ENCODE measurements at places on chromosomes 5 and 9.

DNA sequence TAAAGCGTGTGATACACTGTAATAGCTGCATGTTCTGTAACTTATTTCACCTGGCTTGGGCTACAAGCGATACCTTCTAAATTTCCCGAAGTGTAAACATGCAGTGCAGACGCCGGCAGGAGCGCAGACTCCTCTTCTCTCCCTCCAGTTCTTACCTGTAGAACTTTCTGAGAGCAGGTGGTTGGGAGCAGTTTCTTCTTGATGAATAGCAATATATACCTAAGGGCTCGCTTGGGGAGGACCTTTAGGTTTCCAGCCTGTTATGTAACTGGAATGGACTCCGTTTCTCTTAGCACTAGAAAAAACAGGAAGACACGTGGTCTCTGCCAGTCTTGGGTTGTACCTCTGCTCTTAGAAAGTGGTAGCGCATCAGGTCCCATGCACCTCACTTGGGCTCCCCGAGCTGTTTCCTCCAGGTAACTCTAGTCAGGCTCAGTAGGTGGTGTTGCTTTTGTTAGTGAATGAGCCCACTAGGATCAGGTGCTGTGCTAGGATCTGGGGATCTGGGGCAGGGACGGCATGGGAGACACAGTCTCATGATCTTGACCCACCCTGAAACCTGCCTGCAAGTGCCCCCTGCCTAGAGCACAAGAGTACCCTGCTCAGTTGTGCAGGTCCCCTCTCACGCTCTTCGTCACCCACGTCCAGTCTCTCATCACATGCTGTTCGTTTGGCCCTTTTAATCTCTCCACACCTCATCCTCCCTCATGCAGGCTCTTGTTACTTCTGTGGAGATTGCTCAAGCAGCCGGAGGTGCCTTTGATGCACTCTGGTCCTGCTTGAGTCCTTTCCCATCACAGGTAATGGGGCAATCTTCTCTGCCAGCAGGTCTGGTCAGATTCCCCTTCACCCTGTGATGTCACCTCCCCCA, 2.8 kb downstream of the TENT4A start:
- no peaks in the 10 kb centered on the region for H3K36me3 ChIP-seq
- H3K4me3 ChIP-seq: peak overlapping the region; percentile 75
- no peak for DNase-seq

DNA sequence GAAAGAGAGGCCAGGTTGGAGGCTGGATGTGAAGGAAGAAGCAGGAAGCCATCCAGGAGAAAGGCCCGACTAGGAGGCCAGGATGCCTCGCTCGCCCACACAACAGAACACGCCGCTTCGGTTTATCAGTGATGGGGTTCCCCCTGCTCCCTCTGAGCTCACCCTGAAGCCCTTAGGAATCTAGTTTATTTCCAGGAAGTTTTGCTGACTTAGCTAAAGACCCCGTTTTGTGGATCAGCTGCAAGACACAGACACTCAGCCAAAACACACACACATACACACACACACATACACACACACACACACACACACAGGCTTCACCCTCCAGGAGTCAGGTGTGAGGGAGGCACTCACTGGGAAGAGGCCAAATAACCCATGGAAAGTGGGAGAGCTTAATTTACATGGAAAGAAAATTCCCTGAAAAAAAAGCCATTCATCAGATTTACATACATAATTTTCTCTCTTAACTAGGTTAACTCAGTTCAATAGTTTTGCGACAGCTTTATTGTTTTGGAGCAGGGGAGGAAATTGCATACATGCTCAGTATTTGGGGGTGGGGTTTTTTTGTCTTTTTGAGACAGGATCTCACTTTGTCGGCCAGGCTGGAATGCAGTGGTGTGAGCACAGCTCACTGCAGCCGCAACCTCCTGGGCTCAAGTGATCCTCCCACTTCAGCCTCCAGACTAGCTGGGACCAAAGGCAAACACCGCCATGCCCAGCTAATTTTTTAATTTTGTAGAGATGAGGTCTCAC, 92.7 kb upstream of the HAND1 start:
- no peak for DNase-seq
- H3K36me3 ChIP-seq: no peaks in the 10 kb centered on the region
- no peaks in the 10 kb centered on the region for H3K27me3 ChIP-seq
- H3K4me1 ChIP-seq: no peaks in the 10 kb centered on the region
- H3K4me3 ChIP-seq: no peak overlapping the region
- no peak overlapping the region for H3K27ac ChIP-seq

GRCh38 chr5:126410623-126411022, 12.6 kb upstream of the GRAMD2B start:
- no peak overlapping the region for H3K27ac ChIP-seq
- no peak overlapping the region for H3K4me3 ChIP-seq
- no peak for DNase-seq
- no peaks in the 10 kb centered on the region for H3K36me3 ChIP-seq
- peaks cover 17% of the 10 kb centered on the region for H3K4me1 ChIP-seq

DNA sequence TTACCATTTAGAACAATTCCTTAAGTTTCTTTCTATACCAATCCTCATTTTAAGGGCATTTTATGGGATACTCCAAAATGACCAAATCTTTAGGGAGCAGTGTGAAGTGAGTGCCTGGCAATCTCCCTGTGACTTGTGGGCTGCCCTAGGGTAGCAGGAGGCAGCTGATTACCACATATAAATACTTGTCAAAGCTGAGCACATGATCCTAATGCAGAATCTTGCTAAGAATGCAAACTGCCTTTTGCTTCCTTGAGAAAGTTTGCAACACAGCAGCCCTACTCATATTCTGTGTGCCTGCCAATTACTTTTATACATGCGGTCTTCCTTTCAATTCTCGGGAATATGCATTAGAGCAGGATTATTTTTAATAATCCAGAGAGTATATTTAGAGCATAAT, 18.2 kb upstream of the NREP start:
- H3K4me3 ChIP-seq: no peak overlapping the region
- peaks cover 30% of the 10 kb centered on the region for H3K4me1 ChIP-seq

DNA sequence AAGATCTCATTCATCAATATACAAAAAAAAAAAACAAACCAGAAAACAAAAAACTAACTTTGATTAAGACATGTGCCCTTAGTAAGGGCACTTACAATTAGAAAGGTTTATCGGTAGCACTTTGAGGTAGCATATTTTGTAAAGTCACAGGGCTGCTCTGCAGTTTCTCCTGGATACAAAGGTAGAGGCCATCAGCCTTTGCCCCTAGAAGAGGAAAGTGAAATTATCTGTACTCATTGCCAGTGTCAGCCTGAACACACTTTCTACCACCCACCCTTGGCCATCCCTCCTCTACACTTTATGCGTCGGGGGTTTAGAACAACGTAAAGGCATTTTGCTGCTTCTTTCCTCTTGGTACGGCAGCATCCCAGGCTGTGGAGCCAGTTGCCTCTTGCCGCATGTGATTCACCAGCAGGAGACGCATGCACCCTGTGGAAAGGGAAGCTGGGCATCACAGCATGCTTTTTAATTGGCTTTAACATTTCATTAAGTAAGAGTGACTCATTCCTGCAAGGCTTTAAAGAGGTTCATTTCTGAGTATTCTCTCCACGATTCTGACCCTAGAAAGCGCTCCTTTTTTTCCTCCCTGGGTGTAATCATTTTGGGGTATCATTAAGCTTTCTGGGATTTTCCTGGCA, 84.6 kb downstream of the CEMIP2 start:
- H3K27me3 ChIP-seq: no peaks in the 10 kb centered on the region
- no peak overlapping the region for H3K4me3 ChIP-seq
- H3K4me1 ChIP-seq: no peaks in the 10 kb centered on the region
- H3K27ac ChIP-seq: no peak overlapping the region
- no peak for DNase-seq
